ENCODE measurements at places on chromosomes 4 and X. TPM values are rescaled to one million over a fixed set of nuclear protein-coding genes. Genes with fewer than 3 reads are reported as not detected.

- no peak for DNase-seq
These were observed 163.9 kb upstream of the ETNPPL start for GRCh38 chr4:108926781-108927180.

Gene PCDH19
- 0.59 TPM for total RNA-seq

DNA sequence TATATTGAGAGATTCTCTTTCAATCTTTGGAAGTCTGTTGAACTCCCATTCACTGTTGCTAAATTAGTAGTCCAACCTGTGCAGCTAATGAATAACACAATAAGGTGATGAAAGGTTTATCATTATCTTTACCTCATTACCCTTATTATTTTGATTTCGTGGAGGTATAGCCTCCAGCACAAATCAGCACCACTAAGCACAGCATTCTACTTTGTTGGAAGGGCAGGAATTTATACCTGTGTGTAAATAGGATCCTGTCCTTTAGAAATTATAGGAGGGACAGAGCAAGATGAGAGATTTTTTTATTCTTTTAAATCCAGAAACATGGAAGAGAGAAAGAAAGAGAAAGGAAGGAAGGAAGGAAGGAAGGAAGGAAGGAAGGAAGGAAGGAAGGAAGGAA, 454.1 kb downstream of the PDGFC start:
- no peak for DNase-seq

DNA sequence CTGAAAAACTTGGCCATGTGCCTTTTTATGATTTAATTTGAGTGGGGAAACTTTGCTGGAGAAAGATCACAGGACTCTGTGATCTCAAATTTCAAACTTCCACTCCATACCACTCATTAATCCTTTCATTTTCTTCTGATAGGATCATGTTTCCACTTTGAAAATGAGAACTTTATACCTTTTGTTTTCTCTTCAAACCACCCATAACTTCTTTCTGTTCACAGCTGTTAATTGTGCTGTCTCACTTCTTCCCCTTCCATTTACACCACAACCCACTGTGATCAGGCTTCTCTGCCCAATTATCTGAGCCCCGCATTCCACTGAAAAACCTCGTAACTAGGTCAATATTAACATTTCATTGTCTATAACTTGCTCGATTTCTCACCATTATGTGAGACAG, 47.0 kb upstream of the ARSJ start:
- DNase-seq, result no peak

DNA sequence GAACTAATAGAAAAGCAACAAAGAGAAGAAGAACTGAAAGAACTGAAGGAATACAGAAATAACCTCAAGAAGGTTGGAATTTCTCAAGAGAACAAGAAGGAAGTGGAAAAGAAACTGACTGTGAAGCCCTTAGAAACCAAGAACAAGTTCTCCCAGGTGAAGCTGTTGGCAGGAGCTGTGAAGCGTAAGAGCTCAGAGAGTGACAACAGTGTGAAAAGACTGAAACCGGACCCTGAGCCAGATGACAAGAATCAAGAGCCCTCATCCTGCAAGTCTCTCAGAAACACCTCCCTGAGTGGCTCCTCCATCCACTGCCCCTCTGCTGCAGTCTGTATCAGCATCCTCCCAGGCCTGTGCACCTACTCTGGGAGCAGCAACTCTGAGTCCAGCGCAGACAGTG, 8.4 kb upstream of the FHDC1 start:
- DNase-seq, result no peak

DNA sequence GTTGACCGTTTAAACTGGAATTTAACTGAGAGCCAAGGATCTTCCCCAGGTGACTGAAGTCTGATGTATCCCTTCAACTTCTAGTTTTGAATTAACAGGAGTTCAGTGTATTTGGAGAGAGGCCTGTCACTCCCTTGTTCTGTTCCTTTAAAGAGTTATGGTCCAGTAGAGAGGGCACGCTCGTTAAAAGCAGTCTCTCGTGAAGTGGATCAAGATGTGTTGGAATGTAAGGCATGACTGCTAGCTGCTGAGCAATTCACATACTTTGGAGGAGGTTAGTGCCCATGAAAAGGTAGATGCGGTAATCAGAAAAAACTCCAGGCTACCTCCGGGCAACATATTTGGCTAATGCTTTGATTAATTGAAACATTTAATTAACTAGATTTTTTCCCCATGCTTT, 65.7 kb downstream of the SHROOM2 start:
- no peak for DNase-seq

GRCh38 chrX:47384502-47384901, 14.1 kb downstream of the ZNF157 start:
- peak; percentile 66 for DNase-seq

Gene RBM47
- 1.8 TPM for total RNA-seq

DNA sequence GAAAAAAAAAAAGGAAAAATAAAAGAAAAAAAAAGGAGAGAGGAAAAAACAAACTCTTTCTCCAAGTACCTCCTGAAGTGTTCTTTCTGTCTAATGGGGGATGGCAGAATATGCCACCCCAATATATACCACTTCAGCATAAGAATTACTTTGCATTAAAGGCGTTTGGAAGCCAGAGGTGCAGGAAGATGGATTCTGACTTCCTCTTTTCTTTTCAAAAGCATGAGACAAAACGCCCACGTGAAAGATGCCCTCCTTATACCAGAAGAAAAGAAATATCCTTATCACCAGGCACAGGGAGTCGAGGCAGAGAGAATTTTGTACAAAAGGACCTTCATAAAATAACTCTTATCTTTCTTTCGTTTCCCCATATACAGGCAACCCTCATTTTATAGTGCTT, 40.9 kb downstream of the COX18 start:
- no peak for DNase-seq

DNA sequence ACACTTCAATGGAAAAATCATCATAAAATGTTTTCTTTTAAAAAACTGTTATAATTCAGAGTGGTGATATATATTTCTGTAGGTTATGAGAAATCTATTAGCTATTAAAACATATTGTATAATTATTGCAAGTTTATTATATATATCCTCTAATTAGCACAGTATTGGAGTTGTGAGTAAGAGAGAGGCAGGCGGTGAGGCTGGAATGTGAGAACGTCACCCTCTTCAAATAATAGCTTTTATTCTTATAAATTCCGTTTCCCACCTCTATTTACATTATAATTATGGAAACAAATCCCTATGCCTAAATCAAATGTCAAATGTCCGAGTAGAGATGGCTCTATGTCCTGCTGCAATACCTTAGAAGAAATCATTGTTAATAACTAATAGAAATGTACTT, 292.9 kb downstream of the ADGRL3 start:
- no peak for DNase-seq

- DNase-seq, result no peak
These were observed 5.5 kb downstream of the CAMK2D start for GRCh38 chr4:113756005-113756410.

GRCh38 chr4:6367371-6367851, 97.8 kb downstream of the WFS1 start:
- DNase-seq, result no peak

GRCh38 chrX:10157543-10157942, 768 bp downstream of the CLCN4 start:
- peak; percentile 89 for DNase-seq

Gene PPP4R3C
- total RNA-seq, result not detected

DNA sequence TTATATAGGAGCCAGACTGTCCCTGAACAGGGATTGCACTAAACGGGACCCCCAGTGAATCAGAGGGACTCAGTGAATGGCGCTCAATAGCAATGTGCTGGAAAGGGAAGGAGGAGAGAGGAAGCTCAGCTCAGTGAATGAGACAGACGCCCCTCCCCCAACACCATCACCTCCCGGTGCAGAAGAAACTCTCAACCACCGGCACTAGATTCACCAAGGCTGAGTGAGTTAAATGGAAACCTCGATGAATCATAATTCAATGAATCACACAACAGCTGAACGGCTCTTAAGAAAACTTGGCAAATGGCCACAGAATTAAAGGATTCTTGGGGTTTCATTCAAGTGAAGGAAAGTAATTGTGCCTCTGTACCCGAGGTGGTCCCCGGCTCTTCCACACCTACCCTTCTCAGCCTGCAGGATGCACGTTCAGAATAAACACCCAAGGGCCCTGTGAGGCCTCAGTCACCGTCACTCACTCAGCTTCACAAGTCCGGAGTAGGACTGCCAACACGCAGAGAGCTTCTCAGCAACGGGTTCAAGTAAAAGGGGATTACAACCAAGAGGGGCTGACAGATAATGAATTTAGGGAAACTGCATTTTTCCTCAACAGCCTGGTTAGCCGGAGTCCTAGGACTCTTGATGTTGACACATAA, 29.3 kb downstream of the CRMP1 start:
- DNase-seq, result peak; percentile 94

DNA sequence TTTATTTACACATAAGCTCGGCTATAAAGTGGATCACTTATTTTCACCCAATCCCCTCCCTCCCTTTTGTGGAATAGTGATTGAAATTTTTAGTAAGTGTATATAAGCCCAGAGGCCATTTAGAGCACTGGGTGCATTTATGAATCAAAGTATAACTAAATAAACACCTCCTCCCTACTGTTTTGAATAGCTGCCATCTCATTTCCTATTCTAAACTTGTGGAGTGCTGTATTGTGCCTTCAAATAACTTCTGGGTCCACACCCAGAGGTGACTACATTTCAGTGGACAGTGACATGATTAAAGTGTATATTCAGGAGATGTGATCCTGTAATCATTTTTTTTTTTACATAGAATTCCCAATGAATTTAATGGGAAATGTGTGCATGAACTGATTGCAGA, 104.9 kb downstream of the TEX13C start:
- DNase-seq, result no peak

- DNase-seq, result peak; percentile 72
These were observed 1.1 kb downstream of the NUDT9 start for GRCh38 chr4:87423317-87424098.

DNA sequence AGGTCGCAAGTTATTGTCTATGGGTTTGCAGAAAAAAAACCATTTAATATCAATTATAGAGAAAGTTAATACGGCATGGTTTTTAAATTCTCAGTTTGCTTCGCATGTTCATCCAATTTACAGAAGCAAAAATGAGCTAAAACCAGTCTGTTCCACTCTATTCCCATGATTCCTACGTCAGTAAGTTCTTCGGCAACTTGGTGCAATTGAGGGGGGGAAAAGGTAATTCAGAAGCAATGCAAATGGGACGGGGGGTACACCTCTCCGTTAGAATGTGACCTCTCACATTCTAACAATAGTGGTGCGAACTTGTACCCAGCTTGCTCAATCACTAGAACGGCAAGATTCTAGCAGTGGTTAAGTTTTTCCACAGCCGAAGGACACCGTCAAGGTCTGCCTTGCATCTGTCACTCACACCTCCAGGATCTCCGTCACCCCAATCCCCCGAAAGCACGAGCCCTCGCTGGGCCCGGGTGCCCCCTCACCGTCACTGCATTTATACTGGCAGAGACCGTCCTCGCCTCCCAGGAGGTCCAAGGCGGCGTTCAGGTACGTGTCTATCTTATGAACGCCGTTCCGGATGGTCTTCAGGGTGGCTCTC, 653 bp downstream of the PLA2G12A start:
- peak; percentile 76 for DNase-seq

DNA sequence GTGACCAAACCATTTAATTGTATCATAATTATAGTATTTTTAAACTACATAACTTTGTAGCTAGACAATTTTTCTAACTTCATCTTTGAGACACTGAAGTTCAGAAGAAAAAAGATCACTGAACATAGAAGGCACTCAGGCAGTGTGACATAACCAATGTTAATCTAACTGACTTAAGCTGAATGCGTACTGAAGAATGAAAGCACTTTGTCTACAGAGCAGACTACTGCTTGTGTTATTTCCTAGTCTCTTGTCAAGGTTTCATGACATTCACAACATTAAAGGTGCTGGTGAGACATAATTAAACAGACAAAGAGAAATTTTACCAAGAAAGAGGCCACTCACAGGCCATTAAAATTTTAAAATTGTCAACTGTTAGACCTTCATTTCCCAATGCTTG, 13.5 kb downstream of the AMMECR1 start:
- no peak for DNase-seq

Gene XAGE2
- not detected for total RNA-seq

- DNase-seq, result no peak
These were observed 964.7 kb downstream of the RAB28 start for GRCh38 chr4:12519426-12519825.

DNA sequence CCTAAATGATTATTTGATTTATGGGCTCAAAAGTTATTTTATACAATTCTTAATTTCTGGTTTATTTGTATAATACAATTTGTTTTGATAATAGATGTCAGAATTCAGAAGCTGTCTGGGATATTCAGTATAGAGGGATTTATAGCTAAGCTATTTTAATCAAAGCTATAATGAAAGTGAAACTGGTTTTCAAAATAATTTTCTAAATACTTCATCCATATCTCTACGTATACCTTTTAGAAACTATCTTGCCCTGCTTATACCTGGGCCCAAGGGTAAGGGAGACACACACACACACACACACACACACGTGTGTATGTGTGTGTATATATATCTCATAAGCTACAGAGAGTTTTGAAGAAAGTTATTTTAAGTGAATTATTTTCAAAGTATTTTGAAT, 2.9 kb downstream of the TMEM131L start:
- no peak for DNase-seq

DNA sequence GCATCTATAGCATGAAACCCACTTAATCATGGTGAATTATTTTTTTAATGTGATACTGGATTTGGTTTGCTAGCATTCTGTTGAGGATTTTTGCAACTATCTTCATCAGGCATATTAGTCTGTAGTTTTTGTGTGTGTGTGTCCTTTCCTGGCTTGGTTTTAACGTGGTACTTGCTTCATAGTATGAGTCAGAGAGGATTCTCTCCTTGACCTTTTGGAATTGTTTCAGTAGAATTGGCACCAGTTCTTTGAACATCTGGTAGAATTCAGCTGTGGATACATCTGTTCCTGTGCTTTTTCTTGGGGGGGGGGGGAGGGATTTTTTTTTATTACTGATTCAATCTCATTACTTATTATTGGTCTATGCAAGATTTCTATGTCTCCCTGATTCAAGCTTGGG, 232.0 kb upstream of the KLF8 start:
- no peak for DNase-seq

Gene SLC49A3
- total RNA-seq, result 13.6 TPM

Gene MAGEA1
- total RNA-seq, result not detected

- no peak for DNase-seq
These were observed 4.8 kb downstream of the LRRC66 start for GRCh38 chr4:52015366-52015765.

DNA sequence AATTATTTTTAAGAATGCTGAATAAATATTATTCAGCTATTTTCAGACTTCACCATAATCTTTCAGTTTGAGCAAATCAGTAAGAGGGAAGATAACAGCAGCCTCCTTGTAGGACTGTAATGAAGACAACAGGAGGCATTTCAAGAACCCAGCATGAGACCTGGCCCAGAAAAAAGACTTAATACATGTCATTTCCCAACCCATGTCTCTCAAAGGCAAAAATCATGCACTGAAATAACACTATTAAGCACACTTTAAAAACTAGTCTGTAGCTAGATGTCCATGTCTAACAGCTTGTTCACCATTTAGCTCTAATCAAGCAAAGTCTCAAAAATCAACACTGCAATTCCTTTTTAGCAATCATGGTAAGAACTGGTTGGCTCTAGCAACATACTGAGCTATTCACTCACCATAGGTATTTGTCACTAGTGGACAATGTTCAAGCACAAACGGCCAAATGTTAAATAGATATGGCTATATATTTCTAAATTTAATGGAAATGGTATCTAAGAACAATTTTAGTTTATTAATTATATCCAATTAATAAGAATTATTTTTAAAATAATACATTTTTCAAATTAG, 109.9 kb downstream of the WDFY3 start:
- no peak for DNase-seq

- no peak for DNase-seq
These were observed 41.2 kb upstream of the TBC1D14 start for GRCh38 chr4:6868386-6868785.
